ENCODE measurements at places on chromosomes 2 and 18.

GRCh38 chr2:70529610-70530009 is 24.0 kb downstream of the TGFA start:
- no peak for DNase-seq

DNA sequence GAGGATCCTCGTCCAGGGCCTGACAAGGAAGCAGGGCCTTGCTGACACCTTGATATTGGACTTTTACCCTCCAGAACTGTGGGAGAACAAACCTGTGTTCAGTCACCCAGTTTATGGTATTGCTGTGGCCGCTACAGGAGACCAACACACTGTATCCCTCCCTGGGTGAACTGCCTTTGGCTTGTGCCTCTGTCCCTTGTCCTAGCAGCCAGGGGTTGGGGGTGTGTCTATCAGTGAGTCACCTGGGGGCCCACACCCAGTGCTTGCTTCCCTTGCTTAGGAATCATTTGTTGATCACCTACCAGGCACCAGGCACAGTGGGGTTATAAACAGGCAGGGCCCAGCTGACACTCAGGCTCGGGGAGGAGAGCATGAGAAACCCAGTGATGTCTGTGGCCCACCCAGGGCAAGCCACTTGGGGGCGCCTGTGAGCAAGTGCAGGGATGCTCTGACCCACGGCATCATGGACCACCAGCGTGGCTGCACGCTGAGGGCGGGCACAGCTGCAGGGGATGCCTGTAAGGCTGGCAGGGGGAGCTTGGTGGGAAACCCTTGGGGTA is 17.1 kb downstream of the TMEM185B start:
- DNase-seq = no peak

DNA sequence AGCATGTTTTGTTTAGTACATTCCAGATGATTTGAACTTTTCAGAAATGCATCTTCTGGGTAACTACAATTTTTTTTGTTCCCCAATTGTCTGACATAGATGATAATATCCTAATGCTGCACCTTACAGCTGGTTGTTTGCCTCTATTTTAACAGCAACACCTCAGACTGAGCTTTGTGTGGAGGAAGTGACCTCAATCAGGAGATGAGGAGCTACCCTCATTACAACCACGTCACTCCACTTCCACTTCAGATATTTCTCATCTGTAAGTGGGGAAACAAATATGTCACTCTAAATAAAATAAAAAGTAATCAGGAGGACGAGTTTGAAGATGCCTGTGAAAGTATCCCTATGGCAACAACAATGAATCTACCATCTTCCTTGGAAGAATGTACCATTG is 12.1 kb upstream of the SRSF7 start:
- DNase-seq = no peak

DNA sequence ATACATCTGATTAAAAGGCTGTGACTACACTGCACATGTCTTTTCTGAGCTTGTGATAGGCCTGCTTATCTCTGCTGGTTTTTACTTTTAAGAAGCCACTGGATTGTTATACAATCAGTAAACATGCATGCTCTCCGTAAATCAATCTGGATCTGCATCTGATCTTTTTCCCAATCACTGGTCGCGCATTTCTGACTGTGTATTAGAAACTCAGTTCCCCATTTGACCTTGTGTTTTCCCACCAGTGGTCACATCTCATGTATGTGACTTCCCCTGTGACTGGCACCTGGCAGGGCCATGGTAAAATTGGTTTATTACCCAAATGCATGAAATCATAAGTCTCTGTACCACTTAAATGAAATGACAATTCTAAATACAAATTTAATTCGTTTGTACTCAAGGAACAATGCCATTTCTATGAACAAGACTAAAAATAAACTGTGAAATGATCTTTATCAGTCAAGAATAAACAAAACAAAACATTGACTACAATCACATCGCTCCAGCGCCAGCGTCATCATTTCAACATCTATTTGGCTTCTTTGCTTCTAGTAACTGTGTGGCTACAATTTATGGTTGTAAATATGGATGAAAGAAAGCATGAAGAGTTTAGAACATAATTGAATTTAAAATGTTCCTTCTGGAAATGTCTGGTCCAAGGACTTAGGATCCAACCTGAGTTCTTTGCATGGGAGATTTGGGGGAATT is 396.6 kb upstream of the TRIB2 start:
- DNase-seq = no peak

GRCh38 chr2:206723288-206723687 is 5.1 kb upstream of the DYTN start:
- DNase-seq = no peak

DNA sequence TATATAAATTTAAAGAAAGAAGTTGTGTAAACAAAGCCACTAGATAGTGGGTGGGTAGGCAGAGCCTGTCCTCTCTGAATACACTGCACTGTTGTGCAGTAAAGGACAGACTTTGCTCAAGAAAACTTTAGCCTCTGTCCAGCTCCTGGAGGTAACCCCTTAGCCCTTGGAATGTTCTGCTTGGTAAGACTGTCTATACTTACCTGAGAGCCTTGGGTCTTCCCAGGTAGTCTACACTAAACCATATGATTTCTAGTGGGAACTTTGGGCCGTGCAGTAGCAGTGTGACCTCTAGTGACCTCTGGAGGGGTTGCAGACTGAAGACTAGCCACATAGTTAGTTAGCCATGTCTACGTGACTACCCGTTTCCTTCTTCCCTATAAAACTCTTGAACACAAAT is 678.3 kb upstream of the NRXN1 start:
- peak; percentile 2 for DNase-seq

- no peak for DNase-seq
Measured at GRCh38 chr2:160506371-160507045, 12.9 kb upstream of the RBMS1 start.

GRCh38 chr18:67143028-67143427 is 373.5 kb downstream of the DSEL start:
- no peak for DNase-seq

- DNase-seq = no peak
Measured at GRCh38 chr2:111171337-111171930, 50.7 kb downstream of the BCL2L11 start.

- DNase-seq = no peak
Measured at GRCh38 chr18:39346916-39347315, 1781.3 kb upstream of the CELF4 start.

DNA sequence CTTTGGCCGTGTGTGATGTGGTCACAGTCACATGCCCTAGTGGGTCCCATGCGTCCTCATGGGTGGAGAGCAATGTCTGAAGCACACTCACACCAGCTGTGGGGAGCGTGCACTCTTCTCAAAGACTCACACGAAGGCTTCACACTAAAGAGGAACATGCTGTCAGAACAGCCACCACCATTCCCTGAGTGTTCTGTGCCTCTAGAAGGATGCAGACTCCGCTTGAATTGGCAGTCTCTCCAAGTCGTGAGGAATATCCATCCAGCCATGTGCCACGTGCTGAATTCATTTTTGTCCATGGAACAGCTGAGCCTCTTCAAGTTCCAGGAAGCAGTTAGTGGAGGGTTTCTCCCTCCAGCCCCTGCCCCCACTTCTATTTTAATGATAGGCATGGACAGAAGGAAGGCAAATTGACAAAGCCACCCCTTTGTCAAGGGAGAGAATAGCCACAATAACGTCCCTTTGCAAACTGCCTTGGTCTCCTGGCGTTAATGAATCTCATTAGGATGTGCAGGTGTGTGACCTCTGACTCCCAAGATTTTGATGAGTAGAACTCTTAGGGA is 464.3 kb upstream of the ID2 start:
- no peak for DNase-seq

DNA sequence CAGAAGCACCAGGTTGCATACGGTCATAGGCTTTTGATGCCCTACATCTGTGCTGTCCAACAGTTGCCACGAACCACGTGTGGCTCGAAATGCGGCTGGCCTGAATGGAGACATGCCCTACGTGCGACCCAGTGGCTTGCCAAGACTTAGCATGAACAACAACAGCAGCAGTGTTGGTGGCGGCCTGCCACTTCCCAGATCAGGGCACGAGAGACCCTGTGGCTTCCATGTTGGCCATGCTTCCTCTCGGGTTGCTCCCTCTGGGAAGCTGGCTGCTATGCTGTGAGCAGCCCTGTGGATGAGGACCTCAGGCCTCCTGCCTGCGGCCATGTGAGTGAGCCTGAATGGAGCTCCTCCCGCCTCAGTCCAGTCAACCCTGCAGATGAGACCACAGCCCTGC is 212.3 kb downstream of the HDAC4 start:
- DNase-seq = no peak

DNA sequence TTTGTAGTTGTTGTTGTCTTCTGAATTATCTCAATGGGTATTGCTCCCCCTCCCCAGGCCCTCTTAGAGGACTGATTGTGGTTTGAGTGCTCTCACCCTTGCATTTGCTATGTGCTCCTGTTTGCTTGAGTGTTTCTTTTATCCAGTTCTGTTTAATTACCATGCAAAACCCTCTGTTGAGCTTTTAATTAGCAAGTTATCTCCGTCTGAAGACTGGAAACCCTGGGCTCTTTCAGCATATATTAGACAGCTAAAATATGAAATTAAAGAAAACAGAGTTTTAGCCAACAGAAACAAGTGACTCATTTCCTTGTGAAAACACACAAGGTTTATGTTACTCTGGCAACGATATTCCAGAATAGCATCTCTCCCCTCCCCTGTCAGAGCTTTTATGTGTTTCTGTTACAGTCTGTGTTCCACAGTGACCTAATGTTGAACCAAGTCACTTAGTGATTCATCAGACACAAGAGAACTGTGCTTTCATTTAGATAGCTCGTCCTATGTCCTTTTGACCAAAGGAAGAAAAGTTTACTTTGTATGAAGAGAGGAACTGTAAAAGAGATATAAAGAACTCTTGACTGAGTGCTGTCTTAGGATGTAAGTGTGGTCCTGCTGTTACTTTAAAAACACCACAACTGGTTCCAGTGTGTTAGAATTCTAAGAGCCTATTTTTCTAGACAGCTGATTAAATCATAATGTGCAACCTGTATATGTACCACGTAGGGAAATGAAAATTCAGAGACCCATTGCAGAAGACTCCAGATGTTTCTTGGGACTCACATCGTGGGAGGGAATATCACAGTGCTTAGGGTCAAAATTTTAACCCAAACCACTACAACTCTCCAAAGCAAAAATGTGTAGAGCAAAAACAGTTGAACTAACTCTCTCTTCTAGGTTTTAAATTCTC is 172.8 kb upstream of the RBMS1 start:
- no peak for DNase-seq

- no peak for DNase-seq
Measured at GRCh38 chr2:117232305-117232704, 582.2 kb upstream of the DDX18 start.

DNA sequence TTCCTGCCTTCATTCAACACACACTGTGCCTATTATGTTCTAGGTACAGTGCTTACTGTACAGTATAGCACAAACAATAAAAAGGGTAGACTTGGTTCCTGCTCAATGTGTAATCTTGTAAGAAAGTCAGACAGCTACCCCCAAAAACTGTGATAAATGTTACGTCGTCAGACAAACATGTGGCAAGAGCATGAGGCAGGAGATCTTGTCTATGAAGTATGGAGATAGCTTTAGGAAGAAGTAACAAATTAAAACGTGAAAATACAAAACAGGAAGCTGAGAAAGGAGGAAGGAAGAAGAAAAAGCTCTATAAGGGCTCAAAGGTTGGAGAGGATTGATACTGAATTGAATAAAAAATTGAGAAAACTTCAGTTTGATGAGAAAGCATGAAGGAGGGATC is 276.2 kb upstream of the HNRNPA3 start:
- DNase-seq = no peak

DNA sequence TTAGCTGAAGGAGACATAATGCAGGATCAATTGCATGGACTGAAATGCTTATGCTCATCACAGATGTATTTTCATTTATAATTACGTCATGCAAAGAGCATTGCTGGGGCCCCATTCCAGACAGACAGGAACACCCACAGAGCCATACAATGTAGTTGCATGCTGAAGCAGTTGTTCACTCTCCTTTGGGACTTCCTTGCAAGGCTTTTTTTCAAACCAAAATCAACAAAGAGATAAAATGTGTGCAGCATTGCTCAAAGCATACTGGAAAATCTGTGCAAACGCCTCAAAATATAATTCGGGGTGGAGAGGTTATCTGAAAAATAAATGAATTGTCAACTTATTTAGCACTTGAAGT is 463.2 kb downstream of the CDH2 start:
- no peak for DNase-seq

DNA sequence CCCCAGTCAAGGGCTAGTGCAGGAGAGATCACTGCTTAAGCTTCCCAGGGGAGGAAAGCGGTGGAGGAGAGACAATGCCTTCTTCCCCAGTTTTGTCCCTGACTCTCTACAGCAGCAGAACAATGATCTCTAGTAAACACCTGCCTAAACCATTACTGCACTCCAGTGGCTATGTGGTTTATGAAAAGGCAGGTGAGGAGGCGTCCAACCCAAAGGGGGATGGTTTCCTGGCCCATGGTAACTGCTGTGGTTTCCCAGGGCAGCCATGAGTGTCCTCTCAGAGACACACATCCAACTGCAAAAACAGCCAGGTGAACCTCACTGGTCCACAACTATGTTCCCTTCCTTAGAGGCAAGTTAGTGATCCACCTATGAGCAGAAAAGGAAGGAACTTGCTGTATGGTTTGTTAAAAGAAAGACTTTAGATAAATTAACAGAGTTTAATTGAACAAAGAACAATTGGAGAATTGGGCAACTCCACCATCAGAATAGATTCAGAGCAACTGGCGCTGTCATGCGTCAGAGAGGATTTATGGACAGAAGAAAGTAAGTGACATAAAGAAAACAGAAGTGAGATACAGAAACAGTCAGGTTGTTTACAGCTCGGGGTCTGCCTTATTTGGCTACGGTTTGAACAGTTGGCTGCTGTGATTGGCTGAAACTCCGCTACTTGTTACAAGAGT is 4.8 kb upstream of the TTC39C start:
- DNase-seq = no peak

DNA sequence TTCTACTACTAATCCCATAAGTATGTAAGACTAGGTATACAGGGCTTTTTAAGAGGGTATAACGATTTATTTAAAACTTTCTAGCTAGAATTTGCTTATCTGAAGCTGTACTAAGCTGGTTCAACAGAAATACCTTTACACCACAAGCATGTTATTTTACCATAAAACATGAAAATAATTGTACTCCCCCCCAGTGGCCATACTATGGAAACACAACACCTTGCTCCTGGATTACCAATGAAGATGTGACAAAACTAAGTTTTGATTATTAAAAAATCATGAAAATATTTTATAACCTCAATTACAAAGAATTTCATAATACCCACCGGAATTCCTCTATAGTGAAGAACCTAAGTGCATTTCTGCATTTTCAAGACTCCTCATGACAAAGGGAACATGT is 27.3 kb downstream of the LPIN2 start:
- DNase-seq = no peak

All from CMK (cell line).